ENCODE measurements at places on chromosomes 16 and 17. TPM values are rescaled to one million over a fixed set of nuclear protein-coding genes. Genes with fewer than 3 reads are reported as not detected.

DNA sequence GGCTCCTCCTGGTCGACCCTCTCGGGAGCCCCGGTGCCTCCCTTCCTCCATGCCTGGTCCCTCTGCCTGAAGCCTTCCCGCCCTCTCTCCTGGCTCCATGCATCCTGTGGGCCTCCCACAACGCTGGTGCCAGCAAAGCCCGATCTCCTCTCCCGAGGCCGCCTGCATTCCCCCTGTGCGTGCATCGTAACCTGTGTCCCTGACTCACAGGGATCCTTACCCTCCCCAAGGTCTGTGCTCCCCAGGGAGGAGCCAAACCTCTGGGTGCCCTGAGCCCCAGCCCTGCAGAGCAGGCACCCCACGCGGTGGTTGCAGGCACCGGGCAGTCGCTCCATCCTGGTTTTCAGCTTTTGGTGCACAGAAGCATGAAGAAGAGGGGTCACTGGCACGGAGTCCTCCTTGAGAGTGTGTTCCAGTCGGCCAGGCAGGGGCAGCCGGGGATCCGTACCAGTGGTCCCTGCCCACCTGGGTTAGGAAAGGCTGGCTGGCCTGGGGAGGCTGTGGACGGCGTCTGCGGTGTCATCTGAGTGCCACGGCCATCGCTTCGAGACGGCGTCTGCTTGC lies 1.8 kb upstream of the ENPP7 start:
- no peak for DNase-seq

DNA sequence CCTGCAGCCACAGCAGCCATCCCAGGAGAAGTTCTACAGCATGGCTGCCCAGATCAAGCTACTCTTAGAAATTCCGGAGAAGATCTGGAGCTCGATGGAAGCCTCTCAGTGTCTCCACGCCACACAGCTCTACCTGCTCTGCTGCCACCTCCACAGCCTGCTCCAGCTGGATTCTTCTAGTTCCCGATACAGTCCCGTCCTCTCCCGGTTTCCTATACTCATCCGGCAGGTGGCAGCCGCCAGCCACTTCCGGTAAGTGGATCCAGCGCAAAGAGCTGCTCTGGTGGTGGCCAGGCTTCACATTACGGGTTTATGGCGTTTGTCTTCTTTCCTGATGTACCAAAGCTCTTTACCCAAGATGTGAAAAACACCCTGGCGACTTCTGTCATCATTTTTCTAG lies 3.6 kb downstream of the COG1 start:
- DNase-seq = no peak

GRCh38 chr16:49078104-49078503 lies 203.5 kb downstream of the CBLN1 start:
- no peak for DNase-seq

DNA sequence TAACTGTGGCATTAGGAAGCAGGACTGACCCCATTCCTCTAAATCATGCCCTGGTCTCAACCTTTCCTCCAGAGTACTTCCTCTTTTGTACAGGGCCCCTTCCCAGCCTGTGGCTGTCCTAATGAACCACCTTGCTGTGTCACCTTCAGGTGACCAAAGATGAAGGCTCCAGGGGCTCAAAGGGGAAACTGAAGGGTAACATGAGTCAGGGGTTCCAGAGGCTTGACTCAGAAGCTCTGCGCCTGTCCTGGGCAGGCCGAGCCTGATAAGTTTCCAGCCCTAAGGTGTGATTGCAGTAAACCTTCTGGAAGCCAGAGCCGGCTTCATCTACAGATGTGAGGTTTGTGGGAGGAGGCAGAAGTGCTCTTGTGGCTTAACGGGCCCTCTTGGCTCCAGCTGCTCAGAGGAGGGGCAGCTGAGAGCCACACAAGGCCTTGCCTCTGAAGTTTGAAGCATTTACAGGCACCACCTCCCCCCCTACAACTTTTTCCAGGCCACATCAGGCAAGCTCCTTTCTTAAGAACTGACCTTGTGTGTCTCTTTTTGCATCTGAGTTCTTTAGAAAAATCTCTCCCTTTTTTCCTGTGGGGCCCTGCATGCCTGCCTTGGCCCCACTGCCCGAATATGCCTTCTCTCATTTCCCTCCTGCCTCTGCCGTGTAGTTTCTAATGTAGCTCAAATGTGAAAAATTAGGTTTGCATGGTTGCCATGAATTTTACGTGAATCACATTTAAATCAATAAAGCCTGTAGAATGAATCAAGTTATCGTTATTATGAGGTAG lies 149.9 kb downstream of the CLEC16A start:
- peak; percentile 15 for DNase-seq

- DNase-seq = no peak
Measured at GRCh38 chr17:43658900-43659299, 2.8 kb downstream of the MEOX1 start.

- DNase-seq = peak; percentile 36
Measured at GRCh38 chr17:35849469-35850348, 19.0 kb downstream of the HEATR9 start.

- DNase-seq = no peak
Measured at GRCh38 chr17:48314716-48315115, 115.3 kb downstream of the SKAP1 start.

DNA sequence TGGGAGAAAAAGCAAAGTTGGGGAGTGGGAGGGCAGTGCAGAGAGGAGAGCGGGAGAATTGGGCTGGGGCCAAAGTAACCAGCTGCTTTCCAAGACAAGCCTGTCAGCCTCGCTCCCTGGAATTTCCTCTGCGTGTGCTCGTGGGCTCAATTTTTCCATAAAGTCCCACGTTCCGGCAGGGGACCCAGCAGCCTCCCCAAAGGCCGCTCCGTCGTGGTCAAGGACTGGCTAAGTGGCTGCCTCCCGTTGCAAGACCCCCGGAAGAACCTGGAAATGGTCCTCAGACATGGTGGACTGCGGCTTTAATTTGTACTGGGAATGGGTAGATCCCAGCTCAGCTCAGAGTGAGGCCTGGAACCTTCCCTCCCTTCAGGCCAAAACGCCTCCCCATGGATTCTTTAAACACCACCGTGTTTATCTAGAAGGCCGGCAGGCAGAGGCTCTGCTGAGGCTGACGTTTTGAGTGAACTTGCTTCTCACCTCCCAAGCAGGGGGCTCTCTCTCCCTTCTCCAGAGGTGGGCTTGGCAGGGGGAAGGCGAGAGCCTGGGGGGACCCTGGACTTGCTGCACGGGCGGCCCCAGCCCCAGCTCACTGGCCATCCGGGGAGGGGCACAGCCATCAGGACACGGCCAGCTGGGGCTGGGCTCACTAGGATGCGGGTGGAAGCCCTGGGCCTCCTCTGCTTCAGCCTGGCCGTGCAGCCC lies 190.0 kb downstream of the C16orf95 start:
- DNase-seq = no peak

- DNase-seq = no peak
Measured at GRCh38 chr17:45130681-45131615, 1.4 kb downstream of the PLCD3 start.

DNA sequence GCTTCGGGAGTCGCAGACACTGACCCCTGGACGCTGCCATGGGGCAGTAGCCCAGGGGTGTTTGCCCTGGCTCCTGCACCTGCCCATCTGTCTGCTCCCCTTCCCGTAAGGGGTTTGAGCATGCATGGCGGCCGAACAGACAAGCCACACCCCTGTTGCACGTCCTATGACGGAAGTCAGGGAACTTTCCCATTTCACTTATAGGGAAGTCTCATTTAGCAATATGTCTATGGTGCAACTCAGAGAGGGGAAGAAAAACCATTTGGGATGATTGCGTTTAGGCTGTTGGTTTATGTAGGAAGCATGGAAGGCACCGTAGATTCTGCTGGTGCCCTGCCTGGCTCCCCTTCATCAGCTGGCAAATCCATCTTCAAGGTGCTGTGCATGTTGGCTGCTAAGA lies 112.5 kb downstream of the HAPSTR1 start:
- no peak for DNase-seq

DNA sequence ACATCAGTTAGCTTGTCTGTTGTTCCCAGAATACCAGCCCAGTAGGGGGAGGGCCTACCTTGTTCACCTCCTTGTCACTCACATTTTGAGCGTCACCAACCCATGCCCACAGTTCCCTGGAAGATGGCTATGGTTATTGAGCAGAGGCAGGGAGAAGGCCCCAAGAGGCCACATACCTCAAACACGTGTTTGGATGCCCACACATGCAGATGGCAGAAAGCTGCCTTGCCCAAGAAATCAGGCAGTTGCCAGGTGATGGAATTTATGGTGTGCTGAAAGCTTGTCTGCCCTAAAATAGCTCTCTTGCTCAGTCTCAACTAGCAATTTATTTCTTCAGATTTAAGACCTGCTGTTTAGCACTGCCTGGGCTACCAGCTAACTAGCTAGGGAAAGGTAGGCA lies 16.5 kb upstream of the CMTM4 start:
- DNase-seq = no peak

GRCh38 chr16:84532855-84533486 lies 28.5 kb upstream of the MEAK7 start:
- no peak for DNase-seq

DNA sequence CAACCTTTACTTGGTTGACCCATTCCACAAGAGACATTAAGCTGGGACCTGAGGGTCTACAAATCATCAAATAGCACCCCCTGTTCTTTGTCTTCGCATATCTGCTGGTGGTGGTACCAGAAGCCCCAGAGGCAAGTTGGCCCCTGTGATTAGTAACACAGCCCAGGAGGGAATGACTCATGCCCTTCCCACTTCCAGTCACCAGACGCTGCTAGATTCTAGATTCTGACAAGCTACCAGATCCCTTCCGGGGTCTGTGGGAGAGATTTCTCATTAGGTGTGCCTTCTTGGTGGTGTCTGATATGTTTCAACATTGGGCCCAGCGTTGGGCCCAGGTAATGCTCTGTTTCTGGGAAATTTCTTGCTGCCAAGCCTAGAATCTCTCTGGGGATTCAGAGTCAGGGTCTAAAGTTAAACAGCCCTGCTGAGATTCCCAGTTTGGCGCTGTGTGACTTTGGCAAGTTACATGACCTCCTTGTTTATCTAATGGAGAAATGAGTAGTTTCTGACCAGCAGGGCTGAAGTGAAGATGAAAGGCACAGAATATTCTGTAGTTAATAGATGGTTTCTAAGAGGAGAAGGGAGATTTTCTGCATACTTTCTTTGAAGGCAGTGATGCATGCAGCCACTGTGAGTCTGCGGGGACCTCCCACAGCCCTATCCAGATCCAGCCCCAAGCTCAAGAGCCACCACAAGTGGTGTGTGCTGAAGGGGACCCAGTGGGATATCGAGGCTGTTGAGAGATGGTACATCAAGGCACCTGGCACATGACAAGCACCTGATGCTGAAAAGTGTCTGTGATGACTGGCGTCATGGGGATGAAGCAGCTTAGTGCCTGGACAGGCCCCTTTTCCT lies 3.9 kb downstream of the TRPV2 start:
- no peak for DNase-seq

- no peak for DNase-seq
Measured at GRCh38 chr17:80596760-80597608, 52.3 kb downstream of the RPTOR start.

GRCh38 chr16:85755929-85756768 lies 5.3 kb upstream of the C16orf74 start:
- no peak for DNase-seq

- no peak for DNase-seq
Measured at GRCh38 chr16:62475573-62475972, 439.3 kb upstream of the CDH8 start.

GRCh38 chr17:48368352-48368908 lies 61.6 kb downstream of the SKAP1 start:
- no peak for DNase-seq

DNA sequence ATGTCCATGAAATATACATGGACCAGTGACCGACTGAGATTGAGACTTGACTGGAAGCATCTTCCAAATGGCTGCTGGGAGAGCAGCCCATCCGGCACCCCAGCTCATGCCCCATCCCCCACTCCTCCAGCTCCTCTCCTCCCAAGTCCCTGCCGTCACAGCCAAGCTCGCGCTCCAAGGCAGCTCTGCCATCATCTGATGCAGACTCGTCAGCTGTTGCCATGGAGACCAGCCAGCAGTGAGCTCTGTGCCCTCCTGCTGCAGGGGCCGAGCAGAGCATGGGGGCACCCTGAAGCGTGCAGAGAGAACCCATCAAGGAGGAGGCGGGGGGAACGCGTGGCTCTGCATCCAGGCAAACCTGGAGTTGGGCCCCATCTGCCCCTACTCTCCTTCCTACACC lies 74.5 kb upstream of the TNRC6C start:
- no peak for DNase-seq

The TEKT3 gene
- not detected for total RNA-seq

The C17orf78 gene
- total RNA-seq = not detected

The STX8 gene
- 38.6 TPM for total RNA-seq

The FBXW10 gene
- not detected for total RNA-seq

The HYDIN gene
- total RNA-seq = not detected

The ABCC11 gene
- 0.16 TPM for total RNA-seq

The GSE1 gene
- total RNA-seq = 67.8 TPM

The KRTAP4-3 gene
- not detected for total RNA-seq

The ZCCHC14 gene
- 13.2 TPM for total RNA-seq

The MAP2K4 gene
- 31.7 TPM for total RNA-seq

The WIPI1 gene
- total RNA-seq = 2.4 TPM

The CRHR1 gene
- total RNA-seq = not detected

The OR1E1 gene
- total RNA-seq = not detected

The SCIMP gene
- 0.19 TPM for total RNA-seq

The TBC1D3E gene
- not detected for total RNA-seq

Data from CD8-positive, alpha-beta T cell (primary cell).